NCI-H1694 treated with DMSO at 0.1 percent for 48 hours (cell line): ENCODE measurements at places on chromosomes 1 and 21.

DNA sequence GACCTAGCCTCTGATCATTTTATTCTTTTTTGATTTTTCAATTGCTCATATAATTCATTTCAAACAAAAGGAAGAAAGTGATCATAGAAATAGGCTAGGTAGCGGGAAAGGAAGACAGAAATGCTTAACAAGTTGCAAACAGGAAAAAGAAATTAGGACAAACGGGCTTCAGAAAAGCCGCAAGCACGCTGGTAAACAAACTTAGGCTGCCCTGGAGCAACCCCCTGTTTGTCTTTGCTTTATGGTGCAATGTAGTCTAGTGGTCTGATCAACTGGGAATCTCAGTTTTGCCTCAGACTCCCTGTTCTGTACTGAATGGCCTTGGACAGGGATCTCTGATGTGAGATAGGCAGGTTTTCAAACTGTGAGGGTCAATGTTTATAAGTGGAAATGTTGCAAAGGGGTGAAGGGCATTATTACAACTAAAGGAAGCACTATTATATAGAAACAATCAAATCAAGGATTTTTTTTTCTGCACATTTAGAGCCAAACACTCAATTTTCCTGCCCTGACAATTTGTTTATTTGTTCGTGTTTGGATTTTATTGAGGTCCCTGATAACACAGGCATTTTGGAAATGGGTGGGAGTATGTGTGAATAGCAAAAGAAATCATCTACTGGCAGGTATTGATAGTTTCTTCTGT is 146.8 kb upstream of the NRIP1 start:
- no peak for DNase-seq

DNA sequence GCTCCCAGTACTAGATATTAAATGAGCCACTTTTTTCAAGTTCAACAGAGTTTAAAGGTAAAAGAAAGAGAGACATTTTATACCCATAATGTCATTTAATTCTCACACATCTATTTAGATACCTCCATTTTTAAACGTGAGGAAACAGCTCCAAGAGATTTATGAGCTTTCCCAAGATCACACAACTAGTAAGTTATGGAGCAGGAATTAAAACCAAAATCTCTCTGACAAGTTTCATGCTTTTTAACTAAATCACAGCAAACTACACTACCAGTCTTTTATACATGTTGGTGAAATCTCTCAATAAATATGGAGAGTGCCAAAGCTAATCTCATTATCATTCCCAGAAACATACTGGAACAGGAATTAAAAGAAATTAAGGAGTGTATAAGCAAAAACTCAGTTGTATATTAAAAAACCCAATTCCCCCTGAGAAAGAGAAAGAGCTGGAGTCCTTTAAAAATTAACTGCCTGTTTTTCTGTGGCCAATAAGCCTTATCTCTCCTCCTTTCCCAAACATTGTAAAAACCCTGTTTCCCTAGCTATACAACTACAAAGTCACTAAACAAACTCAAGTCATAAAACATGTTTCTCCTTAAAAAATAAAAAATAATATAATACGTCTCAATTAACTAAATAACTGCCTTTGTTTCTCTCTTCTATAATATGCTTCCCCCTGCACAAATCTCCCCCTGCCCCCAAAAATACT is 26.7 kb upstream of the THEM4 start:
- no peak for DNase-seq

- peak; percentile 27 for DNase-seq
These were observed 665.7 kb downstream of the MRPL39 start for GRCh38 chr21:24941316-24942185.

DNA sequence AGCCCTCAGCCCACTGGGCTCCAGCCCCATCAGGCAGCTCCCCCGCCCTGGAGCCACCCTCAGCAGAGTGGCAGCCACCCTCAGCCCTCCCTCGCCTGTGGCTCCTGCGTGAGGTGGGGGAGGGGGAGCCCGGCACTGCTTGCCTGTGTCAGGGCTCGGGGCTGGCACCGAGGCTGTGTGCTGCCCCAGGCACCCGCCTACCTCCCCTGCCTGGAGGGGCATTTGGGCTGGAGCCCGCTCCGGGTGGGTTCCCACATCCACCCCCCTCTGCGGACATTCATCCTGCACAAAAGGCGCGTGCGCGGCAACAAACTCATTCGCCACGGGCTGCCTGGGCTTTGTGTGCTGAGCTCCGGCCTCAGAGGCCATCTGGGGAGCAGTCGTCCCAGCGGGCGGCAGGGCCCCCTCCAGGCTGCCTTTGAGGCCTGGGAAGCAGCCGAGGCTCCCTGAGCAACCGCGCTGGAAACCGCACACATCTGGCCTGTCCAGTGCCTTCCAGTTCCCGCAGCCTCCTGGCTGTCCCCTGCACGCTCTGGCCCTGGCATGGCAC is 12.6 kb upstream of the TNFRSF14 start:
- DNase-seq = peak; percentile 43

DNA sequence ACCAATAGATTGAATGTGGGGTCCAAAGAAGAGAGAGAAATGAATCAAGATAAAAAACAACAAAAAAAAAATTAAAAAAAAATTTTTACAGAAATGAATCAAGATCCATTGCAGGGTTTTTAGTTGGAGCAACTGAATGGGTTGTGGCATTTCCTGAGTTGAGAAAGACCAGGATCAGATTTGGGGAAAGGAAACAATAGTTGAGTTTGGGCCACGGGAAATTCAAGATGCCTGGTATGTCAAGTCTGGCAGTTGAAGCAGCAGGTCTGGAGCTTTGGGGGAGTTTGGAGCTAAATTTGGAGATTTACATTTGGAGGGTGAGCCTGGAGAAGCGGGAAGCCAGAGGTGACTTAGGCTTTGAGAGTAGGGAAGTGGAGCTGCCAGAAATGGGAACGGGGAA is 22.6 kb downstream of the ATP8B2 start:
- DNase-seq = no peak

DNA sequence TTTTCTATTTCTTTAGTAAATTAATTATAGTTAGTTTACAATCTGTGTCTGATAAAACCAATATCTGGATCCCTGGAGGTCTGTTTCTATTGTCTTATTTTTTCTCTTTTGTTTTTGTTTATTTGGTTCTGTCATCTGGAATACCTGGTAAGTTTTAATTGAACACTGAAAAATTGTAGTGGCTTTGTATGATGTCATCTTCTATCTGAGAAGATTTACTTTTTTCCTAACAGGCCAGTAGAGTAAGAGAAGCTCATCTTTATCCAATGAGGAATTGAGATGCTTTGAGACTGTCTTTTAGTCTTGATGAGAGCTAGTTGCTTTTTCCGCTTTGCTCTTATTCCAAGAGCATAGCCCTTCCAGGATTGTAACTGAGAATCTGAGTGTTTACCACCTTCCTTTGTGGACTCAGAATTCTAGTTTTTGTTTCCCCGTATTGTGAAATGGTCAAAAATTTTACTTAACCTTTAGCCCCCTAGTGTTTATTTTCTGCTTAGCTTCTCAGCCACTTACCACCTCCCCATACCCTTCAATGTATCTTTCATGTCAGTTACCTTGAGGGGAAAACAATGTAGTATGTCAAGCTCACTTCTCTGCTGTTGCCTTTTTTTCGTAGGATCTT is 25.0 kb downstream of the PTGFRN start:
- DNase-seq = peak; percentile 12

GRCh38 chr1:113984710-113985109 is 5.4 kb downstream of the OLFML3 start:
- no peak for DNase-seq

DNA sequence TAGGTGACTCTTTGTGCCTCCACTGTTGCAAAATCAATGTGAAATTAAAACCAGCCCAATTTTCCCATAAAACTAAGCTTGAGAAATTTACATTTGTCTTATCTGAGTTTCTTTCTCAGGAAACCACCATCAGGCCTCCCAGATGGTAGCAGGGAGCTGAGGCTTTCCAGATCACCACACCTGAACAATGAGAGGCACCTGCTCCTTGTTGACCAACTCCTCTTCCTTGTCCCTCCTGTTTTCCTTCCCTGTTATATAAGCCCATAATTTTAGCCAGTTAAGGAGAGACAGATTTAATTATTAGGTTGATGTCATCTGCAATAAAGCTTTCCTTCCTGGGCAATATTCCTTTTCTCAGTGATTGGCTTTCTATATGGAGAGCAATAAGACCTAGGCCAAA is 32.0 kb upstream of the C1orf185 start:
- no peak for DNase-seq

DNA sequence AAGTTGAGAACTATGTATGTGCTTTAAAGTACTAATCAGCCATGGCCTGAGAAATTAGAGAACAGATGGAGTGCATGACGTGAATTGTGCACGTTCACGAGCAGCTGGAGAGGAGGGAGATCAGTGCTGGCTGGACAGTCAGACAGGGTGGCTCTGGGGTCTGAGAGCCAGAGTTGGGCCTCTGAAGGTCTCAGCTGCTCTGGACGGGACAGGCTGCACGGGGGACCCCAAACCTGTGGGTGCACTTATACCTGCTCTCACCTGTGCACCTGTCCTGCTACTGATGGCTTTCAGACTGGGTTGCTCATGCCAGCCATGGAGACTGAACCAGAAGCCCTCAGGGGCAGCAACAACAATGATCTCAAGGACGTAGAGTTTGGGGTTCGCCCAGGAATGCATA is 43.5 kb downstream of the UMODL1 start:
- no peak for DNase-seq

- no peak for DNase-seq
These were observed 137.4 kb downstream of the C1orf21 start for GRCh38 chr1:184524248-184524647.

- DNase-seq = no peak
These were observed 178.7 kb downstream of the DNM3 start for GRCh38 chr1:172019976-172020375.

DNA sequence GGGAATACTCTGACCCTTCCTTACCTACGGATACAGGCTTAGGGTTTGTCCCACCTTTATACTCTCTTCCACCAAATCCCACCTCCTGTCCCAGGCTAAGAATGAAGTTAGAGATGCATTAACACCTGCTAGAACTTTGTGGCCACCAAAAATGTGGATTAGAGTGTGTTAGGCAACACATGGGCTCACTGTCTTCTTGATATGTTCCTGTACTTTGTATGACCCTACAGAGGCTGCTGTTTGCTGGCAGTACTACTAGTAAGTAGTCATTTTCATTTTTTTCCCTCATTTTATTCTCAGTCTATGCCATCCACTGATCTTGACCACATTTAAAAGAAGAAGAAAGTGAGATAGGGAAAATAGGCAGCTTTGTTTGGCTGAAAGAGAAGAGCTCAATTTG is 21.0 kb upstream of the TMEM39B start:
- no peak for DNase-seq

DNA sequence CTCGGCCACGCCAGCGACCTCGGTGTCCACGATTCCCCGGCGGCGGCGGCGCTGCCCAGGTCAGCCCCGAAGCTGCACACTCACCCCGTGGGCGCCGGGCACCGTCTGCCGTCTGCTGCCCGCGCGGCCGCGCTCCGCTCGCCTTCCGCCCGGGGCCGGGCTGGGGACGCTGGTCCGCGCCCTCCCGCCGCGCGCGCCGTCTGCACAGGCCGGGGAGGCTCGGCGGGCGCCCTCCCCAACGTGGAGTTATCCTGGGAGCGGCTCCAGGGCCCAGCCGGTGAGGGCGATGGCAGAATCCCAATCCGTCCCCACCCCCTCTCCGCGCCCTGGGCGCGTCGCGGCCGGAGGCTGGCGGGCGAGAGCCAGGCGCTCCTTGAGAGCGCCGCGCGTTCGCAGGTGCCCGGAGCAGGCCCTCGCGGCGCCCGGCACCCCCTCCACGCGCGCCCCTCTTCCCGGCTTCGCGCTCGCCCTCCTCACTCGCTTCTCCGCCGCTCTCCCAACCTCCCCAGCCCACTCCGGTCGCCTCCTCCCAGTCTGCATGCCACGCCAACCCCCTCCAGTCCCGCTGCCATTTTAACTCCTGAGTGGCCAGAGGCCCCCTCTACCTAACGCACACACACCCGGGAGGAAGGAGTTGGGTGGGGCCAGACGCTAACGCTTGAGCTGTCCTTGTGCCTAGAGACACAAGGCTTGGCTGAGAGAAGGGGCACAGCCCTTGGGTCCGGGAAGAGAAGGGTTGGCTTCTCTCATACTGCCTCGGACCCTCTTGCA is at the start of gene LRRN2:
Gene LRRN2, minus strand, starts transcription at position 503 of the 771 bp plus-strand sequence. CDS start 65,746 bp downstream, outside the sequence.
- peak; percentile 23 for DNase-seq

DNA sequence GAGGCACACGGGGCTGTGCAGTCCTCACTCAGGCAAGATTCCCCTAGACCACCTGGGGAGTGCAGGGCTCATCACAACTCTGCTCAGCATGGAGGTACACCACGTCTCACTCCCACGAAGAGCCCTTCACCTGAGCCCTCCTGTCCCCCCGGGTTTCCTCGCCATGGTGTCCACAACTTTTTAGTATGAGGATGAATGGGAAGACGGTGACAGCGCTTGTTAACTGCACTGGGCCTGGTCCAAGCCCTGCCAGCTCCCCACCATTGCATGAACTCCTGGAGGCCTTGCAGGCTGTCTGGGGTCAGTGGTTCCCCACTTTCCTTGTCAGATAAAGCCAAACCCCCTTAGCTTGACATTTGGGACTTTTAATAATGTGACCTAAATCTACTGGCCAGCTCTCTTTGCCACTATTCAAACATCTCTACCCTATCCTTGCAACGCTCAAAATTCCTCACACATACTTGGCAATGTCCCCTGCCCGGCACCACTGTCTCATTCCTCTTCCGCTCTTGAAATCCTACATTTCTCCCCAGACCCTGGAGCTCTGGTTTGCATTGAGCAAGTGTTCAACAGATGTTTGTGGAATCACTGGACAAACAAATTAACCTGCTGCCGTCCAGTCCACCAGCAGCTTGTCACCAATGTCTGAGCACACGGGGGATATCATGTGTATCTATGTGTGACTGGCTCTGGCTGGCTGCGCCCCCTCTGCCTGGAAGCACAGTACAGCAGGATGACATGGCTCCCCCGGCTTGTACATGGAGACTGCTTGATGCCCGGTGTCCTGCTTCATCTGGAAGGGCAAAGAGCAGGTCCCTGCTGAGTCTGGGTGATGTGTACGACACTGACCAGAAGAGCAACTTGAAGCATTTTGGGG is 11.2 kb downstream of the TMEM9 start:
- no peak for DNase-seq

DNA sequence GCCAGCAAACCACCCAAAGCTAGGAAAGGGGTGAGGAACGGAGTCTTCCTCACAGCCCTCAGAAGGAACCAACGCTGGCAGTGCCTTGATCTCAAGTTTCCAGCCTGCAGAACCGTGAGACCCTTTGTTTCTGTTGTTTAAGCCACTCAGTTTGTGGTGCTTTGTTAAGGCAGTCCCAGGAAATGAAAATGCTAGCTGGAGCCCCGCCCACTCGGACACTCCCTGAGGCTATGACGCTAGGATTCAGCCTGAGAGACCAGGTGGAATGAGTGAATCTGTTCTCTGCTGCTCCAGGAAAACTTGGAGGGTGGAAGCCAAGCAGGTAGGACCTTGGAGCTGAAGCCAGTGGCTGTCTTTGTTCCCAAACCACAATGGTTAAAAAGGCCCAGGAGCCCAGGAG is 196.5 kb upstream of the POU3F1 start:
- DNase-seq = no peak

- DNase-seq = no peak
These were observed 1.2 kb downstream of the KDM4A start for GRCh38 chr1:43651188-43651587.

DNA sequence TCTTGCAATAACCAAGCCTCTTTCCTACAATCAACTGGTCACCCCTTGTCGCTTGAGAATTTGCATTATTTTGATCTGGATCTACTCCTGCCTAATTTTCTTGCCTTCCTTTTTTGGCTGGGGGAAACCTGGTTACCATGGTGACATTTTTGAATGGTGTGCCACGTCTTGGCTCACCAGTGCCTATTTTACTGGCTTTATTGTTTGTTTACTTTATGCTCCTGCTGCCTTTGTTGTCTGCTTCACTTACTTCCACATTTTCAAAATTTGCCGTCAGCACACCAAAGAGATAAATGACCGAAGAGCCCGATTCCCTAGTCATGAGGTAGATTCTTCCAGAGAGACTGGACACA is 743 bp downstream of the GPR52 start:
- no peak for DNase-seq
